ENCODE measurements at places on chromosomes 11 and 22.
A peak's percentile ranks its signal among the peaks of the same experiment; 100 is the strongest.

DNA sequence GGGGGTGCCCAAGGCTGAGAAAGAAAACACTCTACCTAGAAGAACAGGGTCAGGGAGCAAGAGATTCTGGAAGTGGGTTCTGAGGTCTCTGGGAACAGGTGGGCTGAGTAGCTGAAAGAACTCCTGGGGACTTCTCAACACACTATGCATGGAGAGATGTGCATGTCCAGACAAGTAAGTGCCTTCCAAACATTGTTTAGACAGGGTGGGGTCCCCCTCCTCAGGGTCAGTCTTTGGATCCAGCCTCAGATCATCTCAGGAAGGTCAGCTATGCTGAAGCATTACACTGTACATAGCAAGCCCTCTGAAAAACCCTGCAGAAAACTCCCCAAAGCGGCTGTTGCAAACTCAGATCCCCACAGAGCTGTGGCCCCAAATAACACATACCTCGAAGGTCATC, 53.9 kb upstream of the SCUBE2 start:
- no peak for DNase-seq

DNA sequence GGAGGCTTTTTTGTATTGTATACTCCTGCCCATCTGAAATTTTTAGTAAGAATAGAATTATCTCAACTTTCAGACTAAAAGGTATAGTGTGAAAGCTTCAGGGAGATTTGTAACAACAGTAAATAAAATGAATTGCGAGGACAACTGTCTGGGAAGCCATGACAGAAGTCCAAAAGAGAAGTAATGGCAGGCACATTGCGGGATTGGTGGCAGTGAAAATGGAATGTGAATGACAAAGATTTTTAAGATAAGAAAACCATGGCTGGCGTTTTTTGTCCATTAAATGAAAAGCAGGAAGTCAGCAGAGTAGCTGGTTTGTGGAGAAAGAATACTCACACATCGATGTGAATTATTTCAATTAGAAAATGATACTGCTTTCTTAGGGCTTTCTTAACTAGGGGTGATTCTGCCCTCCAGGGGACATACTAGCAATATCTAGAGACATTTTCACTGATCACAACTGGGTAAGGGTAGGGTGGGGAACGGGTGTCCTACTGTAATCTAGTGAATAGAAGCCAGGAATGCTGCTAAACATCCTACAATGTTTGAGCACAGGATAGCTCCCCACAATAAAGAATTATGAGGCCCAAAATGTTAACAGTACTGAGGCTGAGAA, 1.6 kb downstream of the NPAT start:
- no peak for DNase-seq

DNA sequence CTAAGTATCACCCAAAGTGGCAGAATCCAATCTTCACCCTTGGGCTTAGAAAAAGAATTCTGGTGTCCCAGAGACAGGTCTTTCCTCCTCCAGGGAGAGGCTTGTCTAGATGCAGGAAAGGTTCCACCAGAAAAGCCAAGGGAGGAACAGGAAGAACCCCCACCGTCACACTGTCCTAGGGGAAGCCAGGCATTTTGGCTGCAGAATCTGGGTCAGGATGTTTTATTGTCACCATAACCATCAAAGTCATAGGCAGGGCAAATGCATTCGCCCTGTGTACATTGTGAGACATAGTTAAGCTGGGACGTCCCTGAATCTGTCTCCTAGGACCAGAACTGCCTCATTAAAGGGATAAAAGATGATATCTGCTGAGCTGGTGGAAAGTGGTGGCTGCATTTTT, 590.5 kb downstream of the OPCML start:
- no peak for DNase-seq

DNA sequence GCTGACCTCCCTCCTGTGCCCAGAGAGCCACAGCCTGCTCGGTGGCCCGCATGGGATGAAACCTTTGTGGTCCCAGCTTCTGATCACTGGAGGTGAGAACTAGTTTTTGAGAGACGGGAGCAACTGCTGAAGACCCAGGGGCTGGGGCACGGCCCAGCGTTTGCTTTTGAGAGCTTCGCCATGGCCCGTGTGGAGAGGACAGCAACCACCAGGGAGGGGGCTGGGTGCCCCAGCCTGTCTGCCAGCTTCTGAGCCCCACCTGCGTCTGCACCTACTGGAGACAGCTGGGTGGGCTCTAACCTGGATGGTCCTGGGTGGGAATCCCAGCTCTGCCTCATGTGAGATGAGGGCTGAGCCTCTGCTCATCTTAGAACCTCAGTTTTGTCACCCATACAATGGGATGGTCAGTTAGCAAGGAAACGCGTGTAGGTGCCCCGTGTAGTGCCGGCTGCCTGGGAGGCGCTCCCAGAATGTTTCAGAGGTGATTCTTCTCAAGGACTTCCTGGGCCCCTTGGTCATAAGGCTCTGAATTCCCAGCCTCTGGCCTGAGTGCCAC, 51.1 kb upstream of the CCDC188 start:
- no peak for DNase-seq

DNA sequence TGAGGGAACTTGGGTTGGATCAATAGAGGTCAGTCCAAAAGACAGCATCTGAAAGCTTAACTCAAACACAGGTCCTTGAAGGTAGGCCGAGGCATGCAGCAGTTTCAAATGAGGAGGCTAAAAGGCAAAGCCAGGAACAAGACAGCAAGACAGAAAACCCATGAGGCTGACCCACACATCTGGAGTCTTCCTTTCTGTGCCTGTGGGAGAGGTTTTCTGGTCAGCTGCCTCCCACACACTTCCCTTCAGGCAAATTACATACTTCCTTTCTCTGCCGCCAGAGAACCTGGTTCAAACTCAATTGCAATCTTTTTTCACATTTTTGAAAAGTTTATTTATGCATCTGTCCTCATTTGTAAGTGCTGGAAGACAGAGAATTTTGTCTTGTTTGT, 29.8 kb upstream of the CRTAM start:
- no peak for DNase-seq

- DNase-seq = no peak
These were observed at the start of gene NAALAD2 for GRCh38 chr11:90134478-90135003. Gene NAALAD2 (plus strand): TSS chr11:90134663. CDS start chr11:90134759, 96 bp downstream.

DNA sequence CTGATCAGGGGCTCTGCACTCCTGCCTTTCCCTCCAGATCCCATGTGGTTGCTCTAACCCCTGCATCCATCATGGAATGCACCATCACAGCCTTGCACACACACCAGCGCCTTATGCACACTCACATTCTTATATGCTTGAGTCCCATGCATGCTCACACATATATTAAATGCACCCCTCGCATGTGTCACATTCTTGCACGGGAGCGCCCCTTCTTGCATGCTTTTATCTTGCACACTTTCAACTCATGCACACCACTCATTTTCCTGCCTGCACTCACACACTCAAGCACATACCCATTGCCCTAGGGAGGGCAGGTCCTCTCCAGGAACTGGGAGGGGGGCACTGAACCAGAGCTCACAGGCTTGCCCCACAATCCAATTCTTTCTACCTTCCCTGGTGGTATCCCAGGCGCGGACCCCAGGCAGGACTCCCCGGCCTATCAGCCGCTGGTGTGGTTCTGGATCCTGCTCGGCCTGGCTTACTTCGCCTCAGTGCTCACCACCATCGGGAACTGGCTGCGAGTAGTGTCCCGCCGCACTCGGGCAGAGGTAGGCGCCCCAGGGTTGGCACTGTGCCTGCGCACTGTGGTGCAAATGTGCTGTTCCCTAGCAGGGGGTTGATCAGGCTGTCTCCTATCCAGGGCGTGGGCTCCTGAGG, 2.3 kb upstream of the CATSPERZ start:
- DNase-seq = no peak

- DNase-seq = no peak
These were observed 380.9 kb downstream of the TBC1D22A start for GRCh38 chr22:47143249-47143938.

DNA sequence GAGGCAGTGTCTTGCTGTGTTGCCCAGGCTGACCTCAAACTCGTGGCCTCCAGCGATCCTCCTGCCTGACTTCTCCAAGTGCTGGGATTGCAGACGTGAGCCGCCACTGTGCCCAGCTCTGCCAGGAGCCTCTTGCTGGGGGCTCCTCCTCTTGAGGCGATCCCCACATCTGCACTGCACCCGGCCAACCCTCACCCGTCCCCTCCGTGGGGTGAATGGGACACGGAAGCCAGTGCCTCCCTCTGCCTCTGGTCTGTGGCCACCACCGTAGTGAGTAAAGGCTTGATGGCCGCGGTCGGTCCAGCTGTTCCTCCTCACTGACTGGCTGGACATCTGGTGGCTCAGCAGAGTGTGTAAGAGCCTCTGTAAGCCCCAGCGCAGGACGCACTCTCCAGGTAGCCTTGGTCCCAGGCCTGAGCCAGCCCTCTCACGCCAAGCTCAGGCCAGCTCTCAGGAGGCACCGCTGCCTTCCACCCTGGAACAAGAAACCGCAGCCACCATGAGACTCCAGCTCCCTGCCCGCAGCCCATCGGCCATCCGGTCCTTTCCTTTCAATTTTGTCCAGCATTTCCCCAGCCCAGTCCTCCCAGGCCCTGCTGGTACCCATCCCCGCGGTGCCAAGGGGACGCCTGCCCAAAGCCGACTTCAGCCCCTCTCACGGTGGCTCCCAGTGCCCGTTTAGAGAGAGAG, 100.3 kb downstream of the BRD1 start:
- DNase-seq = no peak

- DNase-seq = no peak
These were observed 22.5 kb upstream of the KRTAP5-6 start for GRCh38 chr11:1674173-1675131.

- peak; percentile 55 for DNase-seq
These were observed 6.3 kb upstream of the SYNGR1 start for GRCh38 chr22:39343259-39344045.

DNA sequence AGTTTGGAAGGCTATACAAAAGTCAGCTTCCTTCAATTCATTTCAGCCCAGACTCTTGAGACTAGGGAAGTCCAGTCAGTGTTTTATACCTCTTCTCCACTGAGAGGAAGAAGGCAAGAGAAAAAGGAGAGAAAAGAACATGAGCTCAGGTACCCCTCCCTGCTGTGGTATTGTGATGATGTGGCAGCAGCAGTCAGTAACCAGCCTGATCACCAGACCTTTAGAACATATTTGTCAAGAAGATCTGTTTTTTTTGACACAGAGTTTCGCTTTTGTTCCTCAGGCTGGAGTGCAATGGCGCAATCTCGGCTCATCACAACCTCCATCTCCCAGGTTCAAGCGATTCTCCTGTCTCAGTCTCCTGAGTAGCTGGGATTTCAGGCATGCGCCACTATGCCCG, 21.2 kb upstream of the RPS13 start:
- no peak for DNase-seq

- DNase-seq = no peak
These were observed 31.9 kb downstream of the MRGPRD start for GRCh38 chr11:68948935-68949334.

- DNase-seq = no peak
These were observed 55.3 kb upstream of the GCAT start for GRCh38 chr22:37752189-37753087.

GRCh38 chr11:130160498-130161155, 1.0 kb downstream of the ST14 start:
- DNase-seq = no peak

- DNase-seq = no peak
These were observed 64.9 kb downstream of the NECTIN1 start for GRCh38 chr11:119664063-119664572.

DNA sequence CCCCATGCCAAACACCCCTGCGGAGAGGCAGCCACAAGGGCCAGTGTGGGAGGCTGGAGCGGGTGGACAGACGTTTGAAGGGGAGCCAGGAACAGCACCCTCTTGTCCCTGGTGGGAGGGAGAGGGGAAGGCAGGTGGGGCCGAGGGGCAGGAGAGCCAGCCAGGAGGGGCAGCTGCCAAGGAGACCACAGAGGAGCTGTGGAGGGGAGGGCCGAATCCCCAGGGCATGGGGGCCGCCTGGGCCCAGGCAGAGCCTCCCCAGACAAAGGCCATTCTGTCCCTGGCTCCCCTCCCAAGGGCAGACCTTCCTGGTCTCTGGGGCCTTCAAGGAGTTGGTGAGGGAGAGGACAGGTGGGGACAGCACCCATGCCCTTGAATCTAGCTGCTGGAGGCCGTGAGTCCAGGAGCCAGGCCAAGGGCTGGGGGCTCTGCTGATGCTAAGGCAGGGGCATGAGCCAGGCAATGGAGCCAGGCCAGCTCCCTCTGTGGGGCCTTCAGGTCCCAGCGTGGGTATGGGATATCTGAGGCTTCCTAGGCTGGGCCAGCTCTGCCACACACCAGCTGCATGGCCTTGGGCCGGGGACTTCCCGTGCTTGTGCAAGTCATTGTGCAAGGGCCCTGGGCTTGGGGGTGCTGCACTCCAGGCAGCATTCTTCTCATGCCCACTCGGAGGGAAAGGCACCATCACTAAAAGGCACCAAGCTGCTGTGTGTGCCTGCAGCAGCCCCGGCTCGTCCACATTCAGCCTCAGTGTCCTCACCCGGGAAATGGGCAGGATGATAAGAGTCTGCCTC, 11.4 kb downstream of the EMID1 start:
- DNase-seq = no peak

GRCh38 chr11:70775386-70776075, 377.2 kb downstream of the CTTN start:
- no peak for DNase-seq

GRCh38 chr11:17504330-17505107, 27.9 kb upstream of the ABCC8 start:
- DNase-seq = peak; percentile 56

DNA sequence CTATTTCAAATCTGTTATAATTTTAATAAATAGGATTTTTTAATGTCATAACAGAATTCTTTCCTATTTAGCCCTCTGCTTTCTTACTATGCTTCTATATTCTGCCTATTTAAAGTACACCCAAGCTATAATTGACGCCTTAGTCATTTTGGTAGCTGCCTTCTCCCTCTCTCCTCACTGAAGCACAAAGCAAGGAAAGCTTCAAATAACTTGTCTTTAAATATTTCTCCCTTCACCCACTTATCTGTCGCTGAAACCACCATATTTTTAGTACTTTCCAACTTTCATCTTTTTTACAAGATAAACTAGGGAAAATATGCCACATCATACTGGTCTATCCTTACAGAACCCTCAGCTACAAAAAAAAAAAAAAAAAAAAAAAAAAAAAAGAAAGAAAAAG, 127.9 kb downstream of the ENTHD1 start:
- DNase-seq = no peak

DNA sequence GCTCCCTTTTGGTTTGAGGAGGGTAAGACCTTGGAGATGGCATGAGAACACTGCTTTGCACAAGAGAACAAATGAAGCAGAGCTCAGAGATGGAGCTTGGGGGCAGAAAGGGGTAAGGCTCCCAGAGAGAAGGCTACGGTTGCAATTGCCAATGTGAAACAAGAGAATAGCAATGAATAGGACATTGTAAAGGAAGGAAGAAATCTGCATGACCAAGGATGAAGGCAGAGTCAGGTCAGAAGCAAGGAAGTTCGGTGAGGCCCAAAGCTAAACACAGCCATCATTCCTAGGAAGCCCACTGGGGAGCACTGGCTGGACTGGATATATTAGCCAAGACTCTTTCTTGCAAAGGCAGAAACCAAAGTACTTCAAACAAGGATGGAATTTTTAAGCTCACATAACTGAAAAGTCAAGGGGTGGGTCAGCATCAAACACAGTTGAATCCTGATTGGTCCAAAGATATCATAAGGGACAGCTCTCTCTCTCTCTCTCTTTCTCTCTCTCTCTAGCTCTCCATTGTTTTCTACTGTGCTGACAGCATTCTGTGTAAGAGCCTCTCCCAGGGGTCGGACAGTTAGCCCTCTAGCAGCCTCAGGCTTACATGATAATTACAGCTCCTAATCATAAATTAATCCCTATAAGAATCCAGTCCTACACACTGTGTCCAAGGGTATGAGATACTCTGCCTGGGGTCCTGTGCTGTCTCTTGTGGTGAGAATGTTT, 484.3 kb downstream of the SOX6 start:
- no peak for DNase-seq
